ENCODE measurements at places on chromosomes 2 and 18.

GRCh38 chr2:132279344-132279743, 117.6 kb upstream of the ANKRD30BL start:
- DNase-seq: no peak

GRCh38 chr2:102592601-102593000, 26.8 kb upstream of the SLC9A2 start:
- no peak for DNase-seq

DNA sequence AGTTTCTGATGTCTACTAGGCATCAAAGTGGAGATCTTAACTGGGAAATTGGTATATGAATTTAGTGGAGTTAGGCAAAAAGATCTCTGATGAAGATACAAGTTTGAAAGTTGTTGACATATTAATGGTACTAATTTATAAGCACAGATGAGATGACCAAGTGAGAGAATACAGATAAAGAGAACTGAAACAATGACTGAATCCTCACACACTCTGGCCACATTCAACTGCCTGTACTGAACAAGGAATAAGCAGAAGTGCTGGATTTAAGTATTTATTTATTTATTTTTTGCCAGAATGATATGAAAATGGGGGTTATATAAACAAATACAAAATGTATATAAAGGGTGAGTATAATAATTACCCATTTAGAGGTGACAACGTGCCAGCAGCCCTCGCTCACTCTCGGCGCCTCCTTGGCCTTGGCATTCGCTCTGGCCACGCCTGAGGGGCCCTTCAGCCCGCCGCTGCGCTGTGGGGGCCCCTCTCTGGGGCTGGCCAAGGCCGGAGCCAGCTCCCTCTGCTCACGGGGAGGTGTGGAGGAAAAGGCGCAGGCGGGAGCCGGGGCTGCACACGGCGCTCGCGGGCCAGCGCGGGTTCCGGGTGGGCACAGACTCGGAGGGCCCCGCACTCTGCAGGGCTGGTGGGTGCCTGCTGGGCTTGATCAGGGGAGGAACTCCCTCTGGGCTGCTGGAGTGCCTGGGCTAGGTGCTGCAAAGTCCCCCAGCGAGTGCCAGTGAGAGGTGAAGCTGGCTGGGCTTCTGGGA, 1363.9 kb upstream of the CRIM1 start:
- no peak for DNase-seq

- peak; percentile 38 for DNase-seq
Observed at GRCh38 chr2:232325324-232326273, 53.0 kb upstream of the ALPP start.

DNA sequence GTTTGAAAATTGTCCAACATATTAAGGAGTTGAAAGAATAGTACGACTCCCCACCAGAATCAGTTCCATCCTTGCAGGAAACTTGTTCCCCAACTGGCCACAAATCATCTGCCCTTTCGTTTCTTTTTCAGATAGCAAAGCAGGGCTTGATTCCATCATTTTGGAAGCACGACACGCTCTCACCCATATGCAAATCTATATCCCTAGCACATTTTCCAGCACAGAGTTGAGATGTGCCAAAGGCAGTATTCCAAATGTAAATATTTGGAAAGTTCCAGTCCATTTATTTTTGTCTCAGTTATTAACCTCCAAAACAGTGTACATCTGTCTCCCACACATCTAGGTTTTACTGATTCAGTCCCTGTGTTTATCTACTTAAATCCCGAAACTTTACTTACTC, 128.8 kb upstream of the BCL2L11 start:
- DNase-seq: no peak

DNA sequence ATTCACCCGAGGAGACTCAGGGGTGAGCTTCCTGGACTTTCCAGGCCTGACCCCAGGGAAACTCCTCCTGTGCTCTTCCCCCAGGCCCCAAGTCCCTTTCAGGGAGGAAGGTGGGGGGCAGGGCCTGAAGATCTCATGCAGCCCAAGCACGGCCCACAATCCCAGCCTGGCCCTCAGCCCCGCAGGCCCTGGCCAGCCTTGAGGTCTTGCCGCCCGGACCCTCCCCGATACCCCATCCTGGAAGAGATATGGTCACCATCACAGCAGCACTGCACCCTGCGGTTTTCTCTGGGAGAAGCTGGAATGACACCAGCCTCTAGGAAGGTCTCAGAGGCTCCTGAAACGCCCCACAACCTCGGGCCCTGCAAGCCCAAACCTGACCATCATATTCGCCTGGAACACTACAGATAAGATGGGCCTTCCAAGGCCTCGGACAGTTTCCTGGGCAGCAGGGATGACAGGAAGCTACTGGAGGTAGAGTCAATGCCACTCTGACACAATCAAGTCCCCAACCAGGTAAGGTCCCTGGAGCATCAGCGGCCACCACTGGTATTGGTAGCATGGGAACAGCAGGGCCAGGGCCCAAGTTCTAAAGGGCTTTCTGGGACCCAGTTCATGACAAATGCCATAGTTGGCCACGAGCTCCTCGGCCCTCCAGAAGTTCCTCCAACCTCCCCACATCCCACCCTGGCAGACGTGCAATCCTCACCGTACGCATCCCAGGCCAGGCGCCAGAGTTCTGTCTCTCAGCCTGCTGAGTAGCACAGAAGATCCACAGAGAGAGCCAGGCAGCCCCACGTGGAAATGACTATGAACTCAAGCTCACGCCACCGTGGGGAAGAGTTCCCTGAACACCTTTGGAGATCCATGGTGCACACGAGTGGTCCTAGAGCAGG, 8.6 kb downstream of the SDC1 start:
- DNase-seq: no peak

GRCh38 chr2:73870084-73870483, 22.7 kb upstream of the ACTG2 start:
- DNase-seq: no peak

GRCh38 chr2:84816426-84817026, 64.4 kb downstream of the TRABD2A start:
- DNase-seq: no peak

GRCh38 chr2:105298017-105298416, 31.5 kb downstream of the TGFBRAP1 start:
- DNase-seq: no peak

- no peak for DNase-seq
Observed at GRCh38 chr2:127420039-127420864, 2.0 kb downstream of the PROC start.

- no peak for DNase-seq
Observed at GRCh38 chr18:3898861-3899613, 449.1 kb downstream of the TGIF1 start.

DNA sequence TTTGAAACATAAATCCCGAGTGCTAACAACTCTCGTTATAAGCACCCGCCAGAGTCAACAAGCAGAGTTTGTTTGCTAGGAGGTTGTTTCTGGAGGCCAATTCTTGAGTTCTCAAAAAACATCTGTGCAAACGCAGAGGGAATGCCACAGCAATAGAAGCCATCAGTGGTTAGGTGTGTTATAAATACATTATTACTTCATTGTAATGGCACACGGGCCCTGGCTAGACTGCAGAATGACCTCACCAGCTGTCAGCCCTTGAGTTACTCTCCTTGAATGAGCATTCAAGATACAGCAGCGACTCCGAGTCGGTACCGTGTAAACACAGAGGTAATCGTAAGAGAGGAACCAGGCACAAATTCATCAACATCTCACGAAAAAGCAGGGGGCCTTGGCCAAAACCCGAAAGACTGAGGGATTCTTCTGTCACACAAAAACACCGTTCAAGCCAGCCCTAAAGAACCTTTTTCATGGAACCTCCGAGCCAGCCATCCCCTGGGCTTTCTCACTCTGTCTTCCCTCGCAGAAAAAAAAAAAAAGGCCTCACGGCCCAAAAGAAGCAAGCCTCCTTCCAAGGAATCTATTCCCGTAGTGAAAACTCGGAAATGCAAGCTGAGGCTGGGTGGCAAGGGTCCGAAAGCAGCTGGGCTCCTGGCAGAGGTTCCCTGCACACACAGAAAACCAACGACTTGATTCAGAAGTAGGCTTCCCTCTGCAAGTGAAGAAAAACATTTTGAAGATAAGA, 133.7 kb upstream of the MEIS1 start:
- DNase-seq: no peak

DNA sequence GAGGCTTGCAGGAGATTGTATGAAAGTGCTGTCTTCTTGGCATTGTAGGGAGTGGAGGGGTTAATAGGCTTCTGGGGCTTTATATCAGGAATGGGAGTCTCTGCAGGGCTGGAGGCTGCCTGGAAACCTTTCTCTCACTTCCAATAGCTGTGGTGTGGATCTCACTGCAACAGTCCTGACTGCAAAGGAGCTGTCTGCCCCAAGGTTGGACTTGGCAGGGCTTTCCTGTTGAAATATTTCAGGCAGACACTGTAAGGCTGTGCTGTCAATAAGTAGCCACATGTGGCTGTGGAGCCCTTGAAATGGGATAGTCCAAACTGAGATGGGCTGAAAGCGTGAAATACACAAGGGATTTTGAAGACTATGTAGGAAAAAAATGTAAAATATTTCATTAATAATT, 399.1 kb upstream of the SPRED2 start:
- no peak for DNase-seq

DNA sequence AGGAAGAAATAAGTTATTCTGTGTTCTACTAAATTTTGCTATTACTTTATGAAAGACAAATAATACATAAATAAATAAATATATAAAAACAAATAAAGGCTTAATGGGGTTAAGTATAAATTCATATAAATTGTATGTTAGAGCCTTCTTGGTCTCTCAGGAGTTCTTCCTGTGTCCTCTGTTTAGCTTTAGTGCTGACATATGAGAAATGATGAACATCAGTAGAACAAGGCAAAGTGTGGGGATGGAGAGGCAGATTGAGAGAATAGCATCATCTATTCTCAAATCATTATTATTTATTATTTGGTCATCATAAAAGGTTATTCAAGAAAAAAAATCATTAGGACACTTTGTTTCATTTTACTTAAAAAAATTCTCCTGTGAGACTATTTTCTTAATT, 468.1 kb upstream of the CHST9 start:
- DNase-seq: no peak

GRCh38 chr2:113215056-113215455, 41.3 kb downstream of the PSD4 start:
- DNase-seq: no peak

DNA sequence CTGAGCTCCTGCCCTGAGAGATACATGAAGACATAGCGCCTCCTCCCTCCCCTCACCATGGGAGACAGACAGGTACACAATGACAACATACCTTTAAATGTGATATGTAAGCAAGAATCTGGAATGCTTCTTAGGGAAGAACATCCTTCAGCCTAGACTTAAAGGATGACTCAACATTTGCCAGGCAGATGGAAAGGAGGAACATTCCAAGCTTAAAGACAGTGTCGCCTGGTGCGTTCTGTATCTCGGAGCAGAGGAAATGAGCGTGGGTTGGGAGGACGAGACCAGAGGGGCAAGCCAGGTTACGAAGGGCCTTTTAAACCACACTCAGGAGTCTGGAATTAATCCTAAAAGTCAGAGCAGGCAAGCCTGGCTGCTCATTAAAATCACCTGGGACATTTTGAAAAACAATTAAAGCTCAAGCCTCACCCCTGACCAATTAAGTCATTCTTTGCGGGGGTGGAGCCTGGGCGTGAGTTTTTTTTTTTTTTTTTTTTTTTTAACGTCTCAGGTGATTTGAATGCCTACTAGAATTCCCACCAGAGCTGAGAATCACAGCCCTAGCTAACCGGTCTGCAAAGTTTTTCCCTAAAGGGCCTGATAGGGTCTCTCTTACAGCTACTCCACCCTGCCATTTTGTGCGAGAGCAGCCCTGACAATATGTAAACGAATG, 131.2 kb upstream of the SEC11C start:
- DNase-seq: no peak

GRCh38 chr18:10927286-10927992, 221.9 kb downstream of the PIEZO2 start:
- DNase-seq: no peak

GRCh38 chr2:157061799-157062198, 195.7 kb upstream of the GALNT5 start:
- DNase-seq: no peak

DNA sequence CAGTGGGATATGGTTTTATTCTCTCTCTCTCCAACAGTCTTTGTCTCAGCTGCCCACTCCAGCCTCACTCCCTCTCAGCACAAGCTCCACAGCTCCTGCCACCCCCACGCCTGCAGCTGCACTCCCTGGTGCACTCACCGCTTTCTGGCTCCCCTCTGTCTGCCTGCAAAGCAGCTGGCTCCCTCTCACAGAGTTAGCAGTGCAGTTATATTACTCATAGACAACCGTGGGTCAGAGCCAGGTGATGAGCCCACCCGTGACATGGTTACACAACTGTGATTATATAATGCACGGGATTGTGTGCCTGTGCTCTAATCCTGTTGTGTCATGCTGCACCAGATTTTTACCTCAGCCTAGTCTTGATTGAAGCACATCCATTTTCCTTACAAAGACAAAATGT, 276.9 kb upstream of the CHAC2 start:
- DNase-seq: no peak

DNA sequence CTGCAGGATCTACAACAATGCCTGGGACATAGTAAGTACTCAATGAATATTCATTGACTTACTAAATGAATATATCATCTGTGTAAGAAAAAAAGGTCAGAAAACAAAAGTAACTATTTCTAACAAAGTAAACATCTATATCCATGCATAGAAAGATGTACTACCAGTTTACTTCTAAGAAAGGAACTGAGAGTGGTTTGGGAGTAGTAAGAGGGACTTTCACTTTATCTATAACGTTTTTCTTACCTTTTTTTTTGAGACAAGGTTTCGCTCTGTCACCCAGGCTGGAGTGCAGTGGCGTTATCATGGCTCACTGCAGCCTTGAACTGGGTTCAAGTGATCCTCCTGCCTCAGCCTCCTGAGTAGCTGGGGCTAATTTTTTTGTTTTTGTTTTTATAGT, 25.7 kb downstream of the DHX57 start:
- DNase-seq: no peak

DNA sequence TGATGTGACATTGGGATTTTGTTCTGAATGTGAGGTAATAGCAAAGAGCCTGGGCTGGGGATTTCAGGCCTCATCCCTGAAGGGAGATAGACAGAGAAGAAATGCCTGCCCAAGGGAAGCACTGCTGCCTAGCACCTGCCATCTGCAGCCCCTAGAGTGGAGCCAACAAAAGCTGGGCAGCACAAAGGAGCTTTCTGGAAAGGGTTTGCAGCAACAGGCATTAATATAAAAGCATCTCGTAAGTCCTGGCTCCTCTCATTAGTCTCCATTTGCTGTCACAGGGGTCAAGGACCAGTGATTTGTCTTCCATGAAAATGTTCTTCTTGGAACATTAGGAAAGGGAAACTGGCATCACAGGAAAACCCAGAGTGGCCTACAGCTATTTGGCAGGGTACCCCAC, 157.2 kb upstream of the SLC14A2 start:
- no peak for DNase-seq

- DNase-seq: no peak
Observed at GRCh38 chr2:5851410-5851809, 159.2 kb downstream of the SOX11 start.

Measured in stimulated activated CD4-positive, alpha-beta T cell treated with anti-CD3 and anti-CD28 coated beads, Interleukin-12 subunit alpha, Interleukin-12 subunit beta, amount 100 ng/mL, for 24 hours (primary cell).